Activated CD4-positive, alpha-beta T cell treated with anti-CD3 and anti-CD28 coated beads, Interleukin-2, amount 10 ng/mL, durations not matched to agents 7 days and 5 days (primary cell): ENCODE measurements at places on chromosomes 4 and X.

- no peak for DNase-seq
These were observed 33.1 kb upstream of the GPR34 start for GRCh38 chrX:41655631-41656030.

DNA sequence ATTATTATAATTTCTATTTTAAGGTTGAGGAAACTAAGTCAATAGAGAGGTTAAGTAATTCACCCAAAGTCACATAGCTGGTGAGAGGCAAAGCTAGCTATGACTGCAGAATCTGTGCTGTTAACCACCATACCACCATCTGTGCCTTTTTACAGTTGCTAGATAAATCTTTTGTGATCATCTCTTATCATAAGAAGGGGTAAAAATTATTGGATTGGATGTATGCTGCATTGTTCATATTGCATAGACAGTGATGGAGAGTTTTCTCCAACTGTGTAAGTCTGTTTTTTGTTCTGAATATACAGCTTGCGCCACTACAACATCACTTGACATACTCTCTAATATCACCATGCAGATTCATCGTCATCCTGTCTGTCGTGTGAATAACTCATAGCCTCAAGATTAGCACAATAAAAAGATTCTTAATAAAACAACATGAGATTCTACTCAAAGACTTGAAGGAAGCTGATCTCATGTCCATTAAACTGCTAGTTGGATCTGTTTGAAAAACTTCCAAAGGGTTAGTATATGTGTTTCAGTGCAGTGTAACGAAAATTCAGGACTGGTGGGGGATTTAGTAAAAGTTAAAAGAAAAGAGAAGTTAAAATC is 495.9 kb downstream of the SPRY1 start:
- DNase-seq = no peak

GRCh38 chr4:138407329-138407728 is 165.2 kb upstream of the SLC7A11 start:
- DNase-seq = no peak

GRCh38 chrX:74351760-74352159 is 47.8 kb downstream of the ZCCHC13 start:
- no peak for DNase-seq

- no peak for DNase-seq
These were observed 53.6 kb downstream of the AMER1 start for GRCh38 chrX:64151911-64152310.

GRCh38 chr4:45776146-45776545 is 347.7 kb downstream of the GABRG1 start:
- DNase-seq = no peak

- DNase-seq = no peak
These were observed 89.0 kb downstream of the LUZP4 start for GRCh38 chrX:115378471-115378870.

GRCh38 chrX:33065415-33065814 is 145.9 kb downstream of the DMD start:
- no peak for DNase-seq

DNA sequence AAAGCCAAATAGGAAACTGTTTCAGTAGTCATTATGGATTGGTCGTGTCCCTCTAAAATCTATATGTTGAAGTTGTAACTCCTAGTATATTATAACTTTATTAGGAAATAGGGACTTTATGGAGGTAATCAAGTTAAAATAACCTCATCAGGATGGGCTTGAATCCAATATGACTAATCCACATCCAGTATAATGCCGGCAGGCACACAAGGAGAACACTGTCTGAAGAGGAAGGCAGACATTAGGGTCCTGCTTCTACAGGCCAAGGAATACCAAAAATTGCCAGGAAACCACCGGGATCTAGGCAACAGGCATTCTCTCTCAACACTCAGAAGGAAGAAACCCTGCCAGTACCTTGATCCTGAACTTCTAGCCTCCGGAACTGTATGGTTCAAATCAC is 130.3 kb downstream of the ATP10D start:
- DNase-seq = no peak

DNA sequence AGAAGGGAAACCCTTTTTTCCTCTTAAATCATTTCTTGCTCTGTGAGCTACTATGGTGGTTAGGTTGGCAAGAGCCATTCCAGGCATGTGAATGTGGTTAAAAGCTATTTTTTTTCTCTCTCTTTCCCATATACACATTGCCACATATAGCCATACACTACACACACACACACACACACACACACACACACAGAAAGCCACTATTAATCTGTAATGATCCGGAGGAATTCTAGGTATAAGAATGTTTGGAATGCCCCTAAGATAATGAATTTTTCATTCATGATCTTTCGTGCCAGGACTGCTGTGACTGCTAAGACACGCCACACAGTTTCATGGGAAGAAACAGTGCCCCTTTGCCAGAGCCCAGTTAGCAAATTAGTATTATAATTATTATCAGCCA is 21.8 kb upstream of the TLL1 start:
- DNase-seq = no peak

DNA sequence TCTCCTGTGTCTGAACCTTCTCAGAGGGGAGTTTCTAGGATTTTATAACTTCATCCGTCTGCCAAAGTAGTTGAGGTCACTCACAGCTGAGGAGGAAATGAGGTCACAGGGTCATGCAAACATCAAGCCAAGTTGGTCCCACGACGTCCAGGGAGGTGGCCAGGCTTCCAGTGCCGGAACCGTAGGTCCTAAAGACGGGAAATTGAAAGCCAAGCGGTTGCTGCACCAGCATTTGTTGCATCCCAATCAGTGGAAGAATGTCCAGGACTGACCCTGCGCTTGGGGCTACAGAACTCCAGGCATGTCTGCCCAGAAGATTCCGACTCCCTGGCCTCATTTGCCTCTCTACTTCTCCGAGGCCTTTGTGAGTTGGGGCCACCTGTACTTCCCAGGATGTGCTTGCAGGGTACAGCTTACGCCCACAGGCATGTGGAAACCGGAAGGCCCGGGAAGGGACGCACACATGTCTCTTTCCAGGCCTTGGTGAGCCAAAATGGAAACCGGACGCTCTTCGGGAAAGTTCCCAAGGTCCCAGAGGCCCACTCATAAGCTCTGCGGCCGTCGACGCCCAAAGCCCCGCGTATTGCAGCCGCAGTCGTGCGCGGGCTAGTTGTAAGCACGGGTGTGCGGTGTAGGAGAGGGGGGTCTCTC is 9.3 kb downstream of the PRDM8 start:
- DNase-seq = no peak
